Stimulated activated CD8-positive, alpha-beta memory T cell treated with anti-CD3 and anti-CD28 coated beads, Interleukin-4, amount 100 ng/mL, for 1 hour (primary cell): ENCODE measurements at places on chromosomes 7 and 10.

GRCh38 chr10:99854860-99855259 lies 72.4 kb downstream of the ABCC2 start:
- DNase-seq = no peak

DNA sequence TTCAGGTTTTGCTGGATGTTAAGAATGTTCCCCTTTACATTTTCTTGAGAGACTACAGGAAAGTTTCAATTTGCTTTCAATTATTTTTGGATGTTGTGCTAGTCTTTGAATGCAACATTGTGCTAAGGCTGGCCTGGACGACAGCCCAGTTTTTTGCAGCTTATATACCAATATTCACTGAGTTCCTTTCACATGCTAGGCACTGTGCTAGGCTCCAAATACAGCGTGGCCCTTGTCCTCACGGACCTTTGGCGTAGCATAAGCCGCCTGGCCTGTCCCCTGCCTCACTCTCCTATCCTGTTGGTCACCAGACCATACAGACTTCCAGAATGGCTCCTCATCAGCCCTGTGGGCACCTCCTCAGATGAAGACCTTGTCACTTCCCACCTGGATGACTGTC lies 19.5 kb upstream of the HSPA12A start:
- DNase-seq = no peak

DNA sequence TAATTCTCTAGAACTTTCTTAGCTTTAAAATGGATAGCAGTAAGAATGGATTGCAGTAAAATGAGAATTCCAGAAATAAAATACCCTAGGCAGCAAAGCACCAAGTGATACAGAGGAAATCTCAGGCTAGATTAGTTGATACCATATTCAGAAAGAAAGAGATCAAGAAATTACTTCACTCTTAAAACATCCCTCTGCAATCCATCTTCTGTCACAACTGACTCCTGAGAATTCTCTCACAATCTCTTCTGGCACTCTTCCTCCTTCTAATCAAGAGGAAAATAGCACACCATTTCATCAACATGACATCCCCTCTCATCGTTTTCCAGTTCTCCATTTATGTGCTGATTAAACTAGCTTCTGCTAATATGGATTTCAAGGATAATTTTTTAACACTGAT lies 42.2 kb upstream of the LAMB1 start:
- DNase-seq = no peak

- no peak for DNase-seq
These were observed 85.4 kb upstream of the GSDME start for GRCh38 chr7:24842449-24843241.

GRCh38 chr10:30029872-30030256 lies 29.5 kb downstream of the JCAD start:
- DNase-seq = no peak

DNA sequence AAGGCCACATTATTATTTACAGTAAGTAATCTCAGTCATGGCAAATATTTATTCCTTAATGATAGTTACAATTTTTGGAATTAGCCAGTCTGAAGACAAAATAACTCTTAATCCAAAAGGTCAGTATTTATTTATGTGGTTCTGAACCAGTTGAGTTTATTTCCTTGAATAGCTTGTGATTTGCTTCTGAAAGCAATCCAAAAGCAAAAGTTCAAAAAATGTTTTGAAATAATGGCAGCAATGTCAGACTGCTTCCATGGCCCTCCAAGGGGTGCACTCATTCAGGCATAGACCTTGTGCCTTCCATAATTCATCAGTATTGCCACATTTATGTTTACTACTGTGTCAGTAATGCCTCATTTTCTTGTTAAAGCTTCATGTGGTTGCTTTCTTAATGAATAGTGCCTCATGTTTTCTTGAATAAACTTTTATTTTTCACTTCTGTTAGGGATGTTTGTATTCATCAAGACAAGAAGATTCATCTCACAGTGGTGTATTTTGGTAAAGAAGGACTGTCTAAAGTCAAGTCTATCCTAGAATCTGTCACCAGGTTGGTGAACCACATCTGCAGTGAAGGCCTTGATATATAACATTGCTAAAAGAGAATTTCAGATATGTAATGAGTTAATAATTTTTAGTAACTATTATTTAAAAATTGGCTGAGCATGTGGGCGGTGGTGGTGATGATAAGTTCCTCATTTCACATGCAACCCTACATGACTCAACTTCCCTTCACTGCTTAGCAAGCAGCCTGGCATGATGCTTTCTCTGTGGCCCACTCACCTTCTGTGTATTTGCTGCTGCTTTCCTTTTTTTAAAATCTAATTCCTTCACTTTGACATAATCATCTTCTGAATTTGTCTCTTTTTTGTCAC lies 22.0 kb downstream of the CSGALNACT2 start:
- no peak for DNase-seq

DNA sequence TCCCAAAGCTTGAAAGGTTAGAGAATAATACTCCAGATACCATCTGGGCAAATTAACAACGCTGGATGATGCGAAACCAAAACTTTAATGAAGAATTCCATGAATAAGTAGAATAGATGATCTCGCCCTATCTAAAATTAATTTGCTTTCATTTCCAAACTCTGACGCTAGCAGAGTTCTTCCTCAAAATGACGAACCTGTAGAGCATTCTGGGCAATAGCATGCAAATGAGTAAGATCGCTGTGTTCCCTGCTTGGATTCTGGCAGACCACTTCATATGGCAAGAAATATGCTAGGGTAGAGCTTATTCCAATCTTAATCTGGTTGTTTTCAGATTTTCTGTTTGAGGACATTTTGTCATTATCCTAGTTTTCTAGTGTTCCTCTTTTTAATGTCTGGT lies 36.1 kb upstream of the SMNDC1 start:
- DNase-seq = no peak

DNA sequence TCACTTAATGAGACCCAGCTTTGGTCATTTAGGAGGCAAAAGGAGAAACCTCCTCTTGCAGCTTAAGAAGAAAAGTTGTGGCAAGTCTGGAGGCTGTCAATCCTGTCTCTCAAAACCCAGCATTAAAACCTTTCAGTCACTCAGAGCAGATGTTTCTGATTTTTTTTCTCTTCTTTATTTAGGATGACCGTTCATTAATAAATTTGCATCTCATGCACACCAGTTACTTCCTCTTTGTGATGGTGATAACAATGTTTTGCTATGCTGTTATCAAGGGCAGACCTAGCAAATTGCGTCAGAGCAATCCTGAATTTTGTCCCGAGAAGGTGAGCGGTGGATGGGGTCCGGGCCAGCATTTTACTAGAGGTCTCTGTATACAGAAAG lies 32.0 kb downstream of the TMEM248 start:
- DNase-seq = no peak

DNA sequence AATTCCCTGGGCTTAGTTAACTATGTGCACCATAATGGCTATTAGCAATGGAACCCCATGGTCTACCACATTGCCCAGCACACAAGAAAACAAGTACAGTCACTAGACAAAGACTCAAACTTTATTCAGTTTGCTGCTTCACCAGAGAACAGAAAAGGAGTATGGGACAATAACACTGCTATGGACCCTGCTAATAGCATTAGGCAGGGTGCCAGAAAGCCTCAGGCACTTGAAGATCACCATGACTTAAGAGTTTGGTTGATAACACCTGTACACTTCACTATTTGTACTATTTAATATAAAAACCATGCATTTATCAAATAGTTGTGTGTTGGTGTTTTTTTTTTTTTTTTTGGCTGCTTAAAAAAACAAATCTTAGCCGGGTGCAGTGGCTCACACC lies 159.6 kb downstream of the KMT2E start:
- DNase-seq = no peak

- DNase-seq = no peak
These were observed 24.0 kb upstream of the RHOBTB1 start for GRCh38 chr10:60967854-60968484.

- no peak for DNase-seq
These were observed 396.5 kb upstream of the NPVF start for GRCh38 chr7:25624833-25625232.

- DNase-seq = no peak
These were observed 52.3 kb downstream of the HECW1 start for GRCh38 chr7:43164757-43165156.

DNA sequence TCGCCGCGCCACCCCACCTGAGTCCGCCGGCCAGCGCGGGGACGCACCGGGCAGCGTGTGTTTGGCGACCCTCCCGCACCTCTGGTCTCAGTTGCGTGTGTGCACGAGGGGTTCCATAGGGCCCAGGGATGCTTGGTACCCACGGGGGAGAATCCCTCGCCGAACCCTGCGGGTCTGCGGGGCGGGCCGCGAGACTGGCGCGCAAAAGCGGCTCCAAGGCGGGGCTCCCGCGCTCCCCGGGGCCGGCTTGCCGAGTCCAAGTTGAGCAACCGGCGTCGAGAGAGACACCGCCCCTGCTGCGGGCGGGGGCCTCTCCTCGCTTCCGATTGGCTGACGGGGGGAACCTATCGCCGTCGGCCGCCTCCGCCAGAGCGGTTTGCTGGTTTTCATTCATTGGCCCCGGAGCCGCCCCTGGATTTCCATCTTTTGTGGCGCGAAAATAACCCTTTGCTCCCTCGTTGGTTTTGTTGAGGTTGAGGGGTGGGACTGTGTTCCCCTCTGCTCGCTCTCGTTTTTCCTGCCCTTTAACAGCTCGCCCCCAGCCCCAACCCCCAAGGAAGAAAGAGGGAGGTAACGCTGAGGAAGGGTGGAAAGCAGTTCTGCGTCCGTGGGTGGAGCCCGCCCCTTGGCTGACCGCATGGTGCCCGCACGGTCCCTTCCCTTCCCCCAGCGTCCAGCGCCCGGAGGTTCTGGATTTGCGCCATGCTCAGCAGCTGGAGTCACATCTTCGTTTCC lies 4.0 kb upstream of the IGF2BP3 start:
- no peak for DNase-seq

DNA sequence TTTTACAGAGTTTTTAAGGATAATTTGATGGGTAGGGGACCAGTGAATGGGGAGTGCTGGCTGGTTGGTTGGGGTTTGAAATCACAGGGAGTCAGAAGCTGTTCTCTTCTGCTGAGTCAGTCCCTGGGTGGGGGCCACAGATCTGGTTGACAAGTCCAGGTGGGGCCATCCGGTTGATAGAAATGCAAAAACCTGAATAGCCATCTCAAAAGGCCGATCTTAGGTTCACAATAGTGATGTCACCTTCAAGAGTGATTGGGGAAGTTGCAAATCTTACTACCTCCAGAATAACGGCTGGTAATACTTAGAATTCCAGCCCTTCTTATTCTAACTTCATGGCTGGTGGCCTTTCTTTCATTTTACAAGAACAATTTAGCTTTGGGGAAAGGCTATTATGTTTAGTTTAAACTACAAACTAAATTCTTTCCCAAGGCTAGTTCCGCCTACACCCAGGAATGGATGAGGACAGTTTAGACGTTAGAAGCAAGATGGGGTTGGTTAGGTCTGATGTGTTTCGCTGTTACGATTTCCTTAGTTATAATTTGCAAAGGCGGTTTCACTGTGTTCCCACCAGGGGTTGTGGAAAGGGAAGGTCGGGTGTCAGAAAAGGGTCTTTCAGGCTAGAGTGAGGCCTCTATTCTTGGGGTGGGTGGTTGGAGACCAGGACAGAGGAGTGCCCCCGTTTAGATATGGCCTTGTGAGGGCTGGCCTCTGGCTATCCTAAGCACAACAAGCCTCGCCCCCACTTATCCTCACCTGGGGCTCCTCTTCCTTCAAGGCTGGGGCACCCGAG lies 27.4 kb downstream of the IFT22 start:
- no peak for DNase-seq

- no peak for DNase-seq
These were observed 270.0 kb downstream of the TRIL start for GRCh38 chr7:28688174-28688573.

DNA sequence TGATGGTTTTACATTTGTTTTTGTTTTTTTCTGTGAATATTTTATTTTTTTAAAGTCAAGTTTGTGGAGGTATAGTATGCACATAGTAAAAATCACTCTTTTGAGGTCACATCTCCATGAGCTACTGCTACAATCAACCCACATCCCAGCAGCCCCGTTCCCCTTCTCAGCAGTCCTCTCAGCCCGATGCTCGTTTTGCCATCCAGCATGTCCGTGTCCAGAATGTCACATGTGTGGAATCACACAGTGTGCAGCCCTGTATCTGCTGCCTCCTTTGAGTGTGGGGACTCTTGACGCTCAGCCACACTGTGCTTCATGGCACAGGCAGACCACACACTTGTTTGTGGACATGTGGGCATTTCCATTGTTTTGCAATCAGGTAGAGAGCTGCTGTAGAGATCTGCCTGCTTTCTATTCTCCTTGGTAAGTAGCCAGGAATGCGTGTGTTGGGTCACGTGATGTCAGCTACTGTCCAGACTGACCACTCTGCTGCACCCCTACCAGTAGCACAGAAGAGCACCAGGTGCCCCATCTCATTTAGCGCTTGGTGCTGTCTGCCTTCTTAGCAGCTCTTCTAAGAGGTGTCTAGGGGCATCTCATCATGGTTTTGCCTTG lies 71.6 kb upstream of the CAMK2B start:
- no peak for DNase-seq

DNA sequence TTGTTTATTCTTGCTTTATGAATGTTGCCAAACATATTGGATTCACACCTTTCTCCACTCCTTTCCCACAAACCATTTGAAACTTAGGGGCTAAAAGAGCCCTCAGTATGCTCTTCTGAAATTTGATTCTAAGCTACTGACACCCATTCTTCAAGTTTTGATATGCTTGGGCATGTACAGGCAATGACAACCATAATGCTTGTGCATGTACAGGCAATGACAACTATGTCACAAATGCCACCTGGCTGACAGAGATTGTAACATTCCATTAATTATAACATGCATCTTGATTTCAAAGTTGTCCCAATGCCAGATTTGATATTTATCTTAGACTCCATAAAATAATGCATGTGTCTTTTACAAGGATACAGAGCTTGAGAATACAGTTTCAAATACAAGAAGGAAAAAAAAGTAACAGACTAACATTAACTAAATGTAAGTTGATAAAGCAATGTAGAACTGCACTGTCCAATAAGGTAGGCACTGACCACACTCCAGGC lies 17.5 kb upstream of the CDK1 start:
- DNase-seq = no peak
